ENCODE measurements at places on chromosomes 13 and 19.

GRCh38 chr13:34107806-34108205 is 289.9 kb downstream of the RFC3 start:
- DNase-seq = no peak

DNA sequence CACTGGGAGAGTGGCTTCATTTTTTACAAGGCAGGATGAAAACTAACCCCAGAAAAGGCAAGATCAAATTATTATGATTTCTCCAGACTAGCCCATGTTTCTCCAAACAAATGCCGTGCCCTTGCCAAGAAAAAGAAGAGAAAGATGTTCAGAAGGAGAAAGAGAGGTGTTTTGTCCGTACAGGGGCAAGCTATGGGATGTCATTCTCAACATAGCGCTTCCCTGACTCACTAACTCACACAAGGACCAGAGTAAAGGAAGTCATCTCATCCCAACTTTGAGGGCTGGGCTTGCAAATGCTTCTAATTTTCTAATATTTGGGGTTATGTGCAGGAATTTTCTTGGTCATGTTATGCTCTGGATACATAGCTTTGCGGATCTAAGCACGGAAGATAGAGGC is 224.2 kb upstream of the MAB21L1 start:
- no peak for DNase-seq

GRCh38 chr13:52061587-52061986 is 37.1 kb downstream of the UTP14C start:
- no peak for DNase-seq

- DNase-seq = no peak
These were observed 25.7 kb downstream of the CHAMP1 start for GRCh38 chr13:114339857-114340534.

DNA sequence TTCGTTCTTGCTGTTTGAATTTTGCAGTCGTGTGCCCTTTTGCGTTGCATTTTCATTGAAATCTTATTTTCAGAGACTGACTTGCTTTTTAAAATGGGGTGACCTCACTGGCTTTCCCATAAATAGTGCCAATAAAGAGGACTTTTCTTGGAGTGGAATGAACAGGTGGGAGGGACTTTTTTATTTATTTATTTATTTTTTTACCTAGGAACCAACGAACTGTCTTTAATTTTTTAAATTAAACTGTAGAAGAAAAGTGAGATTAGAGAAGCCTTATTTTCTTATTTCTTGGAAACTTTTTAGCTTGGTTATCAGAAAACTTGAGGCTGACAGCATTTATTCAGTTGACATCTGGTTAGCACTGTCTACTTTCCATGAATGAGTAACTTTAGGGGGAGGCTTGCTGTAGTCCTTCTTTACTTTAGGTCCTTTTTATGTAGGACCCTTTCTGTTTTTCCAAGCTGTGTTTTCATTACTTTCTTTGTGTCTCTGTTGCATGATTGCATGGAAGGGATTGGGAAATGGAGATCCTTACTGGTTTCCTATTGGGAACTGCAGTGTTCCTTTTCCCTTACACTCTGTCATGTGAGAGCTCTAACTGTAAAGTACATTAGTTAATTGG is 1.7 kb downstream of the SLAIN1 start:
- no peak for DNase-seq

GRCh38 chr13:114152285-114152645 is 19.8 kb upstream of the RASA3 start:
- no peak for DNase-seq

DNA sequence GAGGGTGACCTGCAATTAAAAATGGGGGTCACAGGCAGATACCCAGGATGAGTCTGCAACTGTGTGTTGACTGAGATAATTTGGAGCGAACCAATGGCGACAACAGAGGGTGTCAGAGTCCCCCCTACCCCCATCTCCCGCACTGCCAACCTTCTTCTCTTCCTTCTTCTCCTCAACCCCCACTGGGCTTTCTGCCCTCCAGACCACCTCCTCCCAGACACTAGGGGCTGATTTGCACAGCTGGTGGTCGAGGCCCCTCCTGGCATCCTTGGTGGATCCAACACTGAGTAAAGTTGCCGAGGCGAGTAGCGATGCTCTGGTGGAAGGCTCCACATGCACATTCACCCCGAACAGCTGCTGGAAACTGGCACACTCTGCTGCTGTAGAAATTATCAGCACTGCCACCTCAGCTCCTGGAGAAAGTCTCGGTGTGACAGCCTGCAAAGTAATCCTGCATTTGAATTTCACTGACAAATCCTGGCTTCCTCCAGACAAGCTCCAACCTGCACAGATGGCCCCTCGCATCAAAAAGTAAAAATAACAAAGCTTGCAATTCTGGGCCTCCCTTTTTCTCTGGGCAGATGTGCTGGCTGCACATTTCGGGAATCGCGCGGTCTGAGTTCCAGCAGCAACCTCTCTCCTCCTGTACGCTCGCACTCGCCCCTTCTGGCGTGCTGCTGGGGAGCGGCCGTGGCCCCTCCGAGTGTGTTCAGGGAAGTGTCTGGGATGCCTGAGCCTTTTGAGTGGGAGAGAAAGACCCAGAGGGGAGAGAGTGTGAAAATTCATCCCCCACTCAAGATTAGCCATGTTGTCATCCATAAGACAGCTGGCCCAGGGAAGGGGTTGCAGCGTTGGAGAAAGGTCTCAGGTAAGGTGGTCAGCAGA is 28.5 kb downstream of the CCNE1 start:
- DNase-seq = no peak

DNA sequence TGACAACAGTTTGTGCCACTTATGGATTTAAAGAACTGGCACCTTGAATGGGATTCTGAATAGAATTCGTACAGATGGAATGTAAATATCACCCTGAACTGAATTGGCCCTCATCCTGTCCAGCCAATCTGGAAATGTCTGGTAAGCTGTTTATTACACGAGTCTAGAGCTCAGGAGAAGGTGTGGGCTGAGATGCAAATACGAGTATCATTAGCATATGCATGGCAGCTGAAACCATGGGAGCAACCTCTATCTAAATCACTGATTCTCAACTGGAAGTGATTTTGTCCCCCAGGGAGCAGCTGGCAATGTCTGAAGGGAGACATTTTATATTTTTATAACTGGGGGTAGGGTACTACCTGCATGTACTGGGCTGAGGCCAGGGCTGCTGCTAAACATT is 15.6 kb upstream of the VWA8 start:
- no peak for DNase-seq

DNA sequence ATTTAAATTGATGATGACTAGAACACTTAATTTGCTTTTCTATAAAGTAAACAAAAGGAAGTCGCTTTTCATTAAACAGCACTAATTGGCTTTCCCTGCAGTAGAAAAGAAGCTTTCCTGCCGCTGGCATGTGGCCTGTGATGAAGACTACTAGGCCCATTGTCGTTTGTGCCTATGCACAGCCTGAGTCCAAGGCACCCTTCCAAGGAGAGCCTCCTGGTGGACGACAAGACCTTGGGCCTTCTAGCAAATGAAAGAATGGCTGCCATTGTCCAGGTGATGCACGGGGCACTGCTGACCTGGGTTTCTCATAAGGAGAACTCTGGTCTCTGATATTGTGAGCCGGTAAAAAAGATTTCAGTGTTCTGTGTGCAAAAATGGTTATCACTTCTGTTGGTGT is 233.0 kb downstream of the COL4A1 start:
- DNase-seq = no peak

GRCh38 chr19:50489461-50490011 is 12.9 kb upstream of the GARIN5A start:
- DNase-seq = no peak

- DNase-seq = peak; percentile 41
These were observed 5.4 kb downstream of the LINGO3 start for GRCh38 chr19:2302319-2303210.

DNA sequence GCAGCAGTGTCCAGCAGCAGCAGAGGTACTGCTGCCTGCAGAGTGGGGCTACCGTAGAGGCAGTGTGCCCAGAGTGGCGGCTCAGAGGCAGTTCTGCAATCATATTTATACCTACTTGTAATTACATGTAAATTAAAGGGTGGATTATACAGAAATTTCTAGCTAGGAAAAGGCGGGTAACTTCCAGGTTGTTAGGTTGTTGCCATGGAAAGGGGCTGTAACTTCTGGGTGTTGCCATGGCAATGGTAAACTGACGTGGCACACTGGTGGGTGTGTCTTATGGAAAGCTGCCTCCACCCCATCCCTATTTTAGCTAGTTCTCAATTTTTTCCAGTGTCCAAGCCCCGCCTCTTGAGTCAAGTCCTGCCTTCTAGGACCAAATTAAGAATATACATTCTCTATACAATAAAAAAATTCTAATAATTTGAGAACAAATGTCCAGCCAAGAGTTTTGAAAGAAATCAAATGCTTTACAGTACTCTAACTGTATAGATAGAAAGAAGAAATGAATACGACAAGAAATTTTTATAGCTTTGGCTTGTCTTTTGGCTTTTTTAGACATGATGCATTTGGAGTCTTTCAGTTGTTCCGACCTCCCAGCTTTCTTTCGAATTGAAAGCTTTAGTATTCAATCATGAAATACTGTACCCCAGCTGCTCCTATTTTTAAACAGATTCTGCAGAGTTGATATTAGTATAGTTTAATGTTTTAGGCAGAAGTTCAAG is 816.6 kb downstream of the DIAPH3 start:
- DNase-seq = no peak

GRCh38 chr19:10852098-10852800 is 4.0 kb downstream of the C19orf38 start:
- no peak for DNase-seq

- DNase-seq = no peak
These were observed 68.1 kb upstream of the HTR2A start for GRCh38 chr13:46964789-46965527.

DNA sequence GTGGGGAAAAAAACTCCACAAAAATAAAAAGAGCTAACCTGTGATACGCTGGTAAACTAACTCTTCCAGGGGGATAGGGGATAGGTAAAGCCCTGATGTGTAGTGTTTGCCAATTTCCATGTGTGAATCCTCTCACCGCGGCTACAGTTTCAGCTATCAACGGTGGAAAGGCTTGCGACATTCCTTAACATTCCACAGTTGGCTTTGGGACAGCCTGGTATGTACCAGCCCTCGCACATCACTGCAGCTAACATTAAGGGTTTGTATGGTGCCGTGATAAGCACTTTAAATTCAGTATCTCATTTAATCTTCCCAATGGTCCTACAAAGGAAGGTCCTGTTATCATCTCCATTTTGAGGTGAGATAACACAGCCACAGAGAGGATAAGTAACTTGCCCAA is 112.4 kb downstream of the KATNAL1 start:
- DNase-seq = no peak

- no peak for DNase-seq
These were observed 304 bp downstream of the EVI5L start for GRCh38 chr19:7830272-7830771.

DNA sequence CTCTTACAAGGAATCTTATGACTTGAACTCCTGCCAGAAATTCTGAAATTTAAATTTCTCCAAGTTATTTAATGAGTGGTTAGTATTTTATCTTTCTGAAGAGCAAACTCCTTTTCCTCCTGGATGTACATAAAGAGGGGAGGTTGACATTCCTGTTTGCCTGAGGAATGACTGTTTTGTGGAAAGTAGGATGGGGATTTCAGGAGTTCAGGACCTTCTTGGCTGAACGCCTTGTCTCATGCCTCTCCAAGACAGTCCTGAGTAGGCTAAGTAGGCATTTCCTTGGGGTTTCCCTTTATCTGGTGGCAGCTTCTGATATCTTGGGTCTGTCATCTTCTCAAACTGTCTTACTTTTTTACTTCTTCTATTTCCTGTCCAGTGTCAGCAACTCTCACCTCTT is 356.6 kb downstream of the TDRD3 start:
- DNase-seq = no peak

- no peak for DNase-seq
These were observed 30.8 kb upstream of the ZNRF4 start for GRCh38 chr19:5424192-5424973.

GRCh38 chr13:36163286-36163685 is 32.1 kb upstream of the DCLK1 start:
- DNase-seq = no peak

GRCh38 chr13:36385489-36385888 is 39.3 kb upstream of the SPART start:
- no peak for DNase-seq

DNA sequence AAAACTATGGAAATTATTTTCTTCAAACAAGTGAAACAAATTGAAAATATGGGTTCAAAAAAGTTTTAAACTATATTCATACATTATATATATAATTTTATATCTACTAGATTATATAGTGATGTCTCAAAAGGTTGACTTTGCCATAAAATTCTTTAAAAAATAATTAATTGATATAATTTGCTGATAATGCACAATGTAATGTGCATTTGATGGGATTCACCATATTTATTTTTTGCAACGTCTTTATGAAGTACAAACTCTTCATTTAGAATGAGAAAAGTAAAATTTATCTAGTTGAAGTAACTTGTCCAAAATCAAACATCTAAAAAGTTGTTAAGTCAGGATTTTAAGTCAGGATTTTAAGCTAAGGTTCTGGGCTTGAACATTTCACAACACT is 1954.5 kb upstream of the PCDH20 start:
- no peak for DNase-seq

DNA sequence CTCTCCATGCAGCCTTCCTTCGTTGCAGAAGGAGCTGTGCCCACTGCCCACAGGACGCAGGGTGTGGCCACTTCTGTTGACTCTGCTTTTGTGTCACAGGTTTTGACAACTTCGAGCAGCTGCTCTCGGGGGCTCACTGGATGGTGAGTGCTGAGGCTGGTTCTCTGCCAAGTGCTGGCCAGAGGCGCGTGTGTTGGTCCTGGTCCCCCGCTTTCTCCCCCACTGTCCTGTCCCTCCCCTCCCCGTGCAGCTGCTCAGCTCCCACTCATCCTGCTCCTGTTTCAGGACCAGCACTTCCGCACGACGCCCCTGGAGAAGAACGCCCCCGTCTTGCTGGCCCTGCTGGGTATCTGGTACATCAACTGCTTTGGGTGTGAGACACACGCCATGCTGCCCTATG is 10.6 kb upstream of the PDCD2L start:
- no peak for DNase-seq

- DNase-seq = peak; percentile 6
These were observed 15.2 kb downstream of the TPT1 start for GRCh38 chr13:45325806-45326205.

DNA sequence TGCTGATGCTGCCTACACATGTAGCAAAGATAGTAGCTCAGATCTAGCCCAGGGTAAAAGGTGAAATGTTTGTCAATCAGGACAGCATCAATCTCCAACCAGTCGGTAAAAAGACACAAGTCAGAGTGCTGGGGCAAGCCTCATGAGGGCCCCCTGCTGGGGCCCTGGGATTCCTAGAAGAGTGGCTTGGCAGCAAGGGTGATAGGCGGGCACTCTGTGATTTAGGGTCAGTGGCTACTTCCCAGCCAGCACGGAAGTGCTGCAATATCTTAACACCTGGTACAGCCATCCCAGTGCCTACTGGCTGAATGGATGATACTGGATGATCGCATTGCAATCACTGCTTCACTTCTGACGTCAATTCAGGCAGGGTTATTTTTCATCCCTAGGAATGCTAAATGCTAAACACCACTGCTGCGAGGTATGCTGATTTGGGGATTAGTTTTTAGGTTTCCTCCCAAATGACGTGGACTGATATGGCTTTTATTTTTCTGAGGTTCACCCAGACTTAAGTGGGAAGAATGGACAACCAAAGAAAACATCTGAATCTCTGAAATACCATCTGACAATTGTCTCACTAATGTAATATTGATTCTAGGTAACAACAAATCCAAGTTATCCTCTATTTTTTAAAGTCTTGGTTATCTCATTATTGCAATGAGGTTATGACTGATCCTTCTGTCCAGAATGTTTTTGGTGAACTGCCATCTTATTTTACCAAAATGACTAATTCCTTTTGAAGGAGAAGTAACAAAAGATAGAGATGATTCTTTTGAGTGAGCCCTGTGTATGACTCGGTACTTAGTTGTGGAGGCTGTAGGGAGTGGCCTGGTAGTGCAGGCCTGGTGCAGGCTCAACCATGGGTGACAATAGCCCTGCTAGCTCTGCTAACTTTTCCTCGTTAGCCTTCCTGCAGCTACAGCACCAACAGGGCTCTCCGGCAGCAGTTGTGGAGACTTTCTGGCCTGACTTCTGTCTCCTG is 432.5 kb downstream of the FGF9 start:
- no peak for DNase-seq

Data from hypothalamus (tissue), 51 donors.